ENCODE measurements at places on chromosomes 5 and 9. TPM values are rescaled to one million over a fixed set of nuclear protein-coding genes. Genes with fewer than 3 reads are reported as not detected.
A peak's percentile ranks its signal among the peaks of the same experiment; 100 is the strongest.

DNA sequence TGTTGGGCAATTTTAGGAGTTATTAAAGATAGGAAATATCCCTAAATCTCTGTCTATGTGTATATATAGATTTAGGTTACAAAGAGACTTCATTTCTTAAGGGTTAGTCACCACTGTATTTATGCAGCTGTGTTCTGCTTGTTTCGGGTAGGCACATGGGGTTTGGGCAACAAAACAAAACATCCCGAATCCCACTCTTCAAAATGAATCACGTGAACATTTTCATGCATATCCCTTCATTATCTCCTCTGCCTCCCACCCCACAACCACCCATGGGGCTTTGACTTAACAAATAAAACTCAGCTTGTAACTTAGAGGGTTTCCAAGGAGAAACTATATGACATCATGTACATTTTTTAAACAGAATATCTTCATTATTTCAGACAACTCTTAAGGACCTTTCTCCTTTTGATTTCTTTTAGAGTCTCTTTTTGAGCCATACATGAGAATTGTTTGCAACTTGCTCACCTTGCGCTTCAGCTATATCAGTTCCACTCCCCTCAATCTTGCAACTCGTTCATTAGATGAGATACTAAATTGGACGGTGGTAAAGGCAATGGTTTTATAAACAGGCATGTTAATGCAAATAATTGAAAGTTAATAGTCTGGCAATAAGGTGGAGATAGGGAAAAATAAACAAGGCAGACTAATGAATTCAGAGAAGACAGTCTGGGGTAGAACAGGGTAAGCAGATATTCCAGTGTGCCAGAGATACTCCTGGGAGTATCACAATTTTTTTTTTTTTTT is 136.7 kb downstream of the CD180 start:
- no peak for DNase-seq

- DNase-seq: no peak
These were observed 78.2 kb upstream of the ADCY2 start for GRCh38 chr5:7317751-7318150.

DNA sequence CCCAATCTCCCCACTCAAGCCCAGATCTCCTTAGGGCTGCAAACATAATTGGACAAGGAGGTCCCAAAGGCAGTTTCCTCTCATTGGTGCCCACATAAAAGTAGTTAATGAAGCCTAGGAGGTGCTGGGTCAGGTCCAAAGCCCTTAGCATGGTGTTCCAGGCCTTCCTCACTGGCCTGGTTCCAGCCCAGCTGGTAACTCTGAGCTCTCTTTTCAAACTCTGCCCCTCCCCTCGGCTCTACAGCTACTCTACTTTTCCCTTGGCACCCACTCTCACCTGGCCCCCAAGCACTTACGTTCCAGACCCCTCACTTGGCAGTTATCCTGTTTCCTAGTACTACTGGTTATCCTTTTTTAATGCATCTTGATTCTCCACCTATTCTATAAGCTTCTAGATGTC is 9.9 kb downstream of the SEPTIN8 start:
- DNase-seq: no peak

DNA sequence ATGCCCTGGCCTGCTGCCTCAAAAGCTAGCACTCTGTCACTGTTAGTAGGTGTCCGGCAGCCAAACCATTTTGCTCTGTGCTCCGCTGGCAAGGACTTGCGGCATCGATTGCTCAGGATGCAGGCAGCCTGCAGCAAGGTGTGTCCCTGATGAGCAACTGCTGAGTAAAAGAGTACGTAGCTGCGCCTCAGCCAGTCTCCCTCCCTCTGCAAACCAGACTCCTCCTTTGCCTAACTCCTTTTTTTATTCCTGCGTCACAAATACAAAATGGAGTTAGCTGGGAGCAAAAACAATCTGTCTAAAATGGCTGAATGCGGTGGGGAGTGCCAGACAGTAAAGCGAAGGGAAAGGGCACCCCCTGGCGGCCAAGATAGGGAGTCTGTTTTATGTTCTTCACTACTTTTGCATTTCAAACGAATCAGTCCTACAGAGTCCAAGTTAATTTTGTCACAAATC is 61.1 kb downstream of the DIAPH1 start:
- DNase-seq: peak; percentile 93

- no peak for DNase-seq
These were observed 618.1 kb downstream of the SLCO4C1 start for GRCh38 chr5:101677961-101678360.

- no peak for DNase-seq
These were observed 2.1 kb upstream of the NANS start for GRCh38 chr9:98054376-98054951.

DNA sequence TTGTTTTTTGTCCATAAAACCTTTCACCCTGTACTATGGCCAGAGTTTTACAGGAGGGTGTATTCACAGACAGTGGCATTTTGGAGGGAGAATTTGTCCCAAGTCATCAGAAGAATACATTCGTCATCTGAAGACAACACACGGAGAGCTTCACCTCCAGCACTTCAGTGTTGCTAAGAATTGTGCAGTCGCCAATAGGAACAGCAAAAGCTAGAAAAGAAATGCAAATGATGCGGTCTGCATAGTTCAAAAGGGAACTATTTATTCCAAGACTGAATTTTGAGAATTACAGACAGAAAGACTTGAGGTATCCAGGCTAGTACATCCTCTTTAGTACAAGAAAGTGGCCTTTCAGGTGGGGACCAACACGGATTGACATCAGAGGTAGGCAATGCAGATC is 399.2 kb upstream of the KIF2A start:
- DNase-seq: no peak

DNA sequence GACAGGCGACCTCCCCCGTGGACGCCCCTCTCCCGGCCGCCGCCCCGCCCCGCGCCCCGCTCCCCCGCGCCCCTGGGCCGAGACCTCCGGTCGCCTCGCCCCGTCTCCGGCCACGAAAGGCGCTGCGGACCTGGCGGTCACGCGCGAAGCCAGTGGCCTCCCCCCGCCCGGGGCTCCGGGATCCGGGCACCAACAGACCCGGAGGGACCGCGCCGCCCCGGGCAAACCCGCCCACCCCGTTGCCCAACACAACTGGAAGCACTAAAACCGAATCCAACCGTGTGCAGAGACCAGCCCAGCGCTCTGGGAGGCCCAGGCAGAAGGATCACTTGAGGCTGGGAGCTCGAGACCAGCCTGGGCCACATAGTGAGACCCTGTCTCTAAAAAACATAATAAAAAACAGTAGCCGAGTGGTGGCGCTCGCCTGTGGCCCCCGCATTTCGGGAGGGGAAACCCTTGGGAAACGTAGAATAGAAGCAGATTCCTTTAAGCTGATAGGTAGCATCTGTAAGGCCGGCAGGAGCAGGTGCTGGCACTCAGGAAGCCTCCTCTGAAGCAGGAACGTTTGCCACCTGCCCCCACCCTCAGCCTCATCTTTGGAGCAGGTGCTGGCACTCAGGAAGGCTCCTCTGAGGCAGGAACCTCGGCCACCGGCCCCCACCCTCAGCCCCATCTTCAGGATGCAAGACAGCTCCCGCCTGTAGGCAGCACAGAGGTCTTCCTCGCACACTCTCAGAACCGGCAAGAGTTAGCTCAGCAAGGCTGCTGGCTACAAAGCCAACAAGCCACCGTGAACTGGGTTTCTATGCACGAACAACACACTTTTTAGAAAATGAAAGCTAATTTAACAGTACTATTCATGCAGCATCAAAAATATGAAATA is 4.6 kb upstream of the SLC9A3 start:
- DNase-seq: no peak

DNA sequence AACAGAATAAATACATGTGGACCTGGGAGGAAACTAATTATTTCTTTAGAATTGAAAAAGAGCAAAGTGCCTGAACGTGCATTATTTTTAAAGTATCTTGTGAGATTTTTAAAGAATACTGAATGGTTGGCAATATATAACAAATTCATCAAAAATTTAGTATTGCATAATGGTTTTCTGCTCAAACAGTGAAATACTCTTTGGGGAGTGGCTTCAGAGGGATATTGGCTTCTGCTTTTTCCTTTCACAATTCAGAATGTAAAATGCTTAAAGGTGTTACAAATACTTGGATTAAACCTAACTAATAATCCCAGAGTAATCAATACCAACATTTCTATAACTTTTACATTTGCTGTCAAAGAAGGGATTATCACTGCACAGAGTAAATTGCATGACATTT is 379.3 kb upstream of the CHD1 start:
- DNase-seq: no peak

GRCh38 chr5:122369253-122369815 is 57.3 kb downstream of the SNCAIP start:
- no peak for DNase-seq

- DNase-seq: no peak
These were observed 169.9 kb downstream of the HINT1 start for GRCh38 chr5:130995254-130995515.

DNA sequence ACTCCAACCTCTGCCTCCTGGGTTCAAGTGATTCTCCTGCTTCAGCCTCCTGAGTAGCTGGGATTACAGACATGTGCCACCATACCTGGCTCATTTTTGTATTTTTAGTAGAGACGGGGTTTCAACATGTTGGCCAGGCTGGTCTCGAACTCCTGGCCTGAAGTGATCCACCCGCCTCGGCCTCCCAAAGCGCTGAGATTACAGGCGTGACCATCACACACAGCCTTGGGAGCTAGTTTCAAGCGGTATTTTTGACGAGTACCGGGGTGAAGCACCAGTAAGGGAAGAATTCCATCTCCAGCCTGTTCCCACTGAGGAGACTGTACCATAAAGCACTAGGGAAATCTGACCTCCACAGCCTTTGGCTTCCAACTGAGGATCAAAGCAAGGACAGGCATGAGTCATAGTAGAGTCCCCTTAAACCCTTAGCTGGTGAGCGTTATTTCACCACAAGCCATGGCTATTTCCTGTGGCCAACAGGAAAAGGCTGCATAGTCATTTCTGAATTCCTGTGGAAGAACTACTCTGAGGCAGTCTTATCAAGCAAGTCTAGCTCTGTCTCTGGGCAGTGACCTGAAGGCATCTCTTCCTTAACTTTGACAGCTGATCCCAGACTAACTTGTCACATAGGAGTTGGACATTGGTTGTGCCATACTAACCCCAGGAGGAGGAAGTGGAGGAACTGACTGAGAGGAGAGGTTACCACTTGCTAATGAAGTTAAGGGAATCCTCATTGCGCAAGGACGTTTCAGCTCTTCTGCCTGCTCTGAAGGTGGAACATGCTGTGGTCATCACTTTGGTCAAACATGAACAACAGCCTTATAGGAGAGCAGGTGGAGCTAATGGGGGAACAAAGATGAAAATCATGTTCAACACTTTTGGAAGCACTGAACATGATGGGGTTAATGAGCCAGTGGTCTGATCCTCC is 85.8 kb upstream of the DMRT1 start:
- DNase-seq: no peak

DNA sequence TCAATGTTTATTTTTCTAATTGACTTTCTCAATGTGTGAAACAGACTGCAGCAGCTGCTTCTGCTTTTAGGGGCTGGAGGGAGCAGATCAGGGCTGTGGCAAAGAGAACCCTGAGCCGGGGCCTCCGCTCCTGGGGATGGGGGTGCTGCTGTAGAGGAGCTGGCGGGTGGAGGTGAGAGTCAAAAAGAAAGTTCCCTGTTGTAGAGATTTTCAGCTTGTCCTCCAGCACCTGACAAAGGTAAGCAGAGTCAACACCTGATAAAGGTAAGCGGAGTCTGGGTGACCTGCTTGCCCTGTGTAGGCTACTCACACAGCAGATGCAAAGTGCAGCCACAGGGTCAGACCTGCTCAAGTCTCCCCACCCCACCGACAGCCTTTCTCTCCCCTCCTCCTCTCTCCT is 252.4 kb upstream of the IRX1 start:
- DNase-seq: no peak

- no peak for DNase-seq
These were observed 135.2 kb upstream of the PRDM9 start for GRCh38 chr5:23372177-23372576.

Gene FGF18
- 0.20 TPM for total RNA-seq

Gene SHOC1
- not detected for total RNA-seq

Gene AKNA
- total RNA-seq: 3.2 TPM

Measured in gastrocnemius medialis (tissue), 4 donors.